ENCODE measurements at places on chromosomes 6 and 20.

DNA sequence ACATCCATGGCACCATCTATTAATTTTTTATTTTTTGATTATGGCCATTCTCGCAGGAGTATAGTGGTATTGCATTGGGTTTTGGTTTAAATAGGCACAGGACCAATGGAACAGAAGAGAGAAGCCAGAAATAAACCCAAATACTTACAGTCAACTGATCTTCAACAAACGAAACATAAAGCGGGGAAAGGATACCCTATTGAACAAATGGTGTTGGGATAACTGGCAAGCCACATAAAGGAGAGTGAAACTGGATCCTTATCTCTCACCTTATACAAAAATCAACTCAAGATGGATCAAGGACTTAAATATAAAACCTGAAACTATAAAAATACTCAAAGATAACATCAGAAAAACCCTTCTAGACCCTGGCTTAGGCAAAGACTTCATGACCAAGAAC is 25.3 kb upstream of the RUNX2 start:
- no peak for DNase-seq

GRCh38 chr6:33991610-33992009 is 154.3 kb downstream of the GRM4 start:
- DNase-seq, result no peak

DNA sequence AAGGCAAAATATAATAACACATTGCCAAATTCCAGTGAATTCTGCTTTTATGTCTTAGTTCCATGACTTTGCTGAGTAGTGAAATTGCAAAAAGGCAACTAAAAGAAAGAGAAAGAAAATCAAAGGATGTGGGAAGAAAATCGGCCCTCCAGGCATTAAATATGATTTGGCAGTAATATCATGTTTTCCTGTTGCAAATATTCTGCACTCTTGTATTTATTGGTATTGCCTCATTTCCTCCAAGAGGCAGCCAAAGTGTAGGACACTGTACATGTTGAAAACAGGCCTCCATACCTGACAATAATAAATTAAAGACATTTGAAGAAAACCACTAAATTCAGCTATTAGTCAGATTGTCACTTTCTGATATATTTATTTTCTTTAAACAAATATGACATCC is 460.0 kb upstream of the NOX3 start:
- DNase-seq, result no peak

DNA sequence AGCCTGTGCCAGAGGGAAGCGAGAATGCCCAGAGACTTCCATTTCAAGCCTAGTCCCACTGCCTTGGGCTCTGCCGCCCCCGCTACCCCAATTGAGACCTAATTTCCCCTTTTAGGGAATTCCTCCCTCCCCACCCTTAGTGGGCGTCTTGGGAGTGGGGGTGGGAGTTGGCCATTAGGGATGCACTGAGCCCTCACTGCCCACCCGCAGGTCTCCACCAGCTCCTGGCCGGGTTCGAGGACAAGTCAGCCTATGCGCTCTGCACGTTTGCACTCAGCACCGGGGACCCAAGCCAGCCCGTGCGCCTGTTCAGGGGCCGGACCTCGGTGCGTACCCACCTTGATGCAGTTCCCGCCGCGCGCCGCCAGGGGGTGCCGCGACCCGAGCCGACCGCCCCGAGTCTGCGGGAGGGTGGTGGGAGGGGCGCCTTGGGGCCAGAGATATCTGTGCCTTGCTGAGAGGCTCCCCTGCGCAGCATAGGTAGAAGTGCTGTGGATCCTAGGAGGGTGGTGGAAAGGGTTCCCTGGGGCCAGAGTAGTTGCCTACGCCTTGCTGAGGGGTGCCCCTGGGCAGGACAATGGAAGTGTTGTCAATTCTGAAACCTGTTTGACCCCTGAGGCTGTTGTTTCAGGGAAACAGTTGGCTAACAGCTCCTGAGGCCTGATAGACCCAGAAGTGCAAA is 9.2 kb downstream of the ITPA start:
- peak; percentile 24 for DNase-seq

DNA sequence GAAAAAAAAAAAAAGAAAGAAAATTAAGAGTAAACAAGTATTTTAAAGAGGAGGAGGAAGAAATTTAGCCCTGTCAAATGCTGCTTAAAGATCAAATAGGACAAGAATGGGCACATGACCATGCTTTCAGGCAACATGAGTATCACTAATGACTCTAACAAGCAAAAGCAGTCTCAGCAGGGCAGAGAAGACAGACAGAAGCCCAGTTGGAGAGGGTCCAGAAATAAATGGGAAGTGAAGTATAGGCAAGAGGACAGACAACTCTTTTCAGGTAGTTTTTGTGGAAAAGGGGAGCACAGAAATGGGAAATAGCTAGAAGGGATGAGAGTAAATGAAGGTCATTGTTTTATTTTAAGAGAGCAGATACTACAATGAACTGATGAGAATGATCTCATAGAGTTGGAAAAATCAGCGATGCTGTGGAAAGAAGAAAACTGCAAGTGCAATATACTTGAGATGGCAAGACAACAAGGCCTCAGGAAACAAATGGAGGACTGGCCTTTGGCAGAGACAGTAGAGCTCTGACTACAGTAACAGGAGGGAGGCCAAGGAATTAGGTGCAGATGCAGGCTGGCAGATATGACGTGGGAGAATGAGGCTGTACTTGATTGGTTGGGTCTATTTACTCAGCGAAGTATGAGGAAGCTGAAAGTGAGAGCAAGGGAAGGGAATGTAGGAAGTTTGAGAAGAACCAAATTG is 40.3 kb downstream of the KIF6 start:
- no peak for DNase-seq

- no peak for DNase-seq
These were observed 24.7 kb downstream of the CNKSR3 start for GRCh38 chr6:154485815-154486214.

DNA sequence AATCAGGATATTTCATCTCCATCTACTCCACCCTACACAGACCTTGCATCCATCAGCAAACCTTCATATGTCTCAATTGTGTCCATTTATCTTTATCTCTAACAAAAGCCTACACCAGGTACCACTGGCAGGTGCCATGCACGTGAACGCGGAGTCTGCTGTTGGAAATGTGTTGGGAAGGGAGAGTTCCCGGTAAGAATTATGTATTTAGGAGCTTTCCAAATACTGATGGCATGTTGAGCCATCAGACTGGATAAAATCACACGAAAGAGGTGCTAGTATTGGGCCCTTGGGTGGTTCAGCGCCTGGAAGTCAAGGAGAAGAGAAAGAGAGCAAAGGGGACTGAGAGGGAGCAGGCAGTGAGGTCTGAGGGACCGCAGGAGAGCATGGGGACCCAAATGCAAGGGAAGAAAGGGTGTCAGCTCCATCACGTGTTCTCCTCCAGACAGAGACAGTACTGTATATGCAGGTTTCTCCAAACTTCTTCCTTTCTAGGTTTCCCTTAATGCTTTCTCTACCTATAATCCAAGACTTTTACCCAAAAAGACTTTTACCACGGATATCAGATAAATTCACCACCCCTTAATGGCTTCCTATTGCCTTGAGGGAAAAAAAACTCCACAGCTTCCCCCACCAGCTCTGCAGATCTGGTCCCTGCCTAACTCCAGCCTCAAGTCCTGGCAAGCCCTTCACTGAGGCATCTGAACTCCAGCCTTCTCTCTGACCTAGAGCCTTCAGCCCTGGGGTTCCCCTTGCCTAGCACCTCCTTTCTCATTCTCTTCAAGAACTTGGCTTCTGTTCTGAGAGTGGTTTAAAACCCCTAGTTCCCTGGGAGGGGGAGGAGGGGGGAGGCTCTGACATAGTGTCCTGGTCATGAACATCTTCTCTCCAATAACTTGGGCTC is 4.8 kb upstream of the ZNF217 start:
- no peak for DNase-seq

- no peak for DNase-seq
These were observed 35.8 kb downstream of the CDC5L start for GRCh38 chr6:44423306-44423705.

DNA sequence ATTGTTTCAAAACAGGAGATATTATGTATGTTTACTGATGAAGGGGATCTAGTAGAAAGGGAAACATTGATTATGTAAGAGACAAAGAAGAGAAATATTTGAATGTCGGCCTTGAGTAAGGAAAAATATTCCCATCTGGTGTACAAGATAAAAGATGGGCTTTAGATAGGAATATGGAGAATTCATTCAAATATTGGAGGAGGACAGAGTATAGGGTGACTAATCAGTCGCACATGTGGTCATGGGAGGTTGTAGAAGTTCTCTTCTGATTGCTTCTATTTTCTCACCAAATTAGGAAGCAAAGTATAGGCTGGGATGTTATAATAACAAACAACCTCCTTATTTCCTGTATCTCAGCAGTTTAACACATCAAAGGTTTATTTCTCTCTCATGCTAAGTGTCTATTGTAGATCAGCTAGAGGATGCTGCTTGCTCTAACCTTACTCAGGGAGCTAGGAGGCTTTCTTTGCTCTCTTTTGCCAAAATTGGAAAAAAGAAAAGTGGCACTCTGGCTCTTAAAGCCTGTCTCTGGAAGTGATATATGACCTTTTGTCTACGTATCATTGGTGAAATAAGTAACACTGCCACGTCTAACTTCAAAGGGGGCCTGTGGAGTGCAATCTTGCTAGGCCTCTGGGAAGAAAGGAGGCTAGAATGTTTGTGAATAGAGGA is 1.2 kb upstream of the HDDC2 start:
- no peak for DNase-seq

DNA sequence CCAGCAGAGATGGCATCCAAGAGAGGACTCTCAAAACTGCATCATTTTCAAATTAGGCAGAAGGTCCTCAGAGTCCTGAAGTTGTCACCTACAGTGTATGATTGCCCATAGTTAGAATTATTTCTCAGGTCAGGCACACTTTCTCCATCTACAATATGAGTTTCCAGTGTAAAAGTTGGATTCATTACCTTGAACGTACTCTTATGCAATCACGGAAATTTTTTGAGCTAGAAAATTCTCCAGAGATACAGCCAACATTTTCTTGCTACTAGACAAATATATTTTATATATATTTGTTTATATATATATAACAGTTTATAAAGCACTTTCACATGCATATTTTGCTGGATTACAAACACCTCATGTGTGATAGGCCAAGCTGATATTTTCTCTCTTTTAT is 29.4 kb upstream of the SERPINB1 start:
- DNase-seq, result no peak

GRCh38 chr20:48629069-48629959 is 198.5 kb downstream of the PREX1 start:
- no peak for DNase-seq

DNA sequence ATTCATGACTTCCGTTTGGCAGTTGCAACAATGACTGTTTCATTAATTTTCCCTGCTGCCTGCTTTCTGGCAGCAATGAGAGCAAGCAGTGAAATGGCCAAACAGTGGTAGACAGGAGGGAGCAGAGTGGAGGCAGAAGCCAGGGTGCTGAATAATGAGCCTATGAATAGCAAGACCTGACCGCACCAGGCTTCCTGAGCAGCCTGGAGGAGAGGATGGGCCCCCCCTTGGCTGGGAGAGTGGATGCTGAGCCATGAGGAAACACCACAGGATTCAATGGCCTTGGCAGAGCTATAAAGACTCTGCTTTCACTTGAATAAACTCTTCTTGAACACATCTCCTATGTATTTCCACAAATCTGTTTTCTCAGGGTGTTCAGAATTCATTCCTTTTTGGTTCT is 68.1 kb upstream of the SNRPB2 start:
- no peak for DNase-seq

- DNase-seq, result no peak
These were observed 92.9 kb downstream of the GJA10 start for GRCh38 chr6:89987140-89987539.

DNA sequence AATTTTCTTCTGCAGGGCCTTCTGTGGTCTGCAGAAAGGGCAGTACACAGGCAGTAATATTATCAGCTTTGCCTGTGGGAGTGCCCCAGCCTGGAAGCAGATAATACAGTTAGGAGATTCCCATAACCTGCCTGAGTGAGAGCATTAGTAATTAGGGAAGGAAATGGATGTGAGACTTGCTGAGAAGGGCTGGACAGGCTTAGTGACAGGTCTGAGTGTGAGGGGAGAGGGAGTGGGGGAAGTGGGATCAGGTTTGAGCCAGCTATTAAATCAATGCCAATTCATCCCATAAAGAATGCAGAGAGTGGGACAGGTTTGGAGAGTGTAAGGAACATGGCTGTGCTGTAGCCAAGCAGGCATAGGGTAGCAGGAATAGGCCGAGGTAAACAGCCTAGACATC is 10.1 kb upstream of the CFAP206 start:
- DNase-seq, result no peak

- DNase-seq, result no peak
These were observed 402.5 kb downstream of the PLCB1 start for GRCh38 chr20:8534368-8535160.

- DNase-seq, result no peak
These were observed 459.9 kb downstream of the BCKDHB start for GRCh38 chr6:80566361-80566760.

DNA sequence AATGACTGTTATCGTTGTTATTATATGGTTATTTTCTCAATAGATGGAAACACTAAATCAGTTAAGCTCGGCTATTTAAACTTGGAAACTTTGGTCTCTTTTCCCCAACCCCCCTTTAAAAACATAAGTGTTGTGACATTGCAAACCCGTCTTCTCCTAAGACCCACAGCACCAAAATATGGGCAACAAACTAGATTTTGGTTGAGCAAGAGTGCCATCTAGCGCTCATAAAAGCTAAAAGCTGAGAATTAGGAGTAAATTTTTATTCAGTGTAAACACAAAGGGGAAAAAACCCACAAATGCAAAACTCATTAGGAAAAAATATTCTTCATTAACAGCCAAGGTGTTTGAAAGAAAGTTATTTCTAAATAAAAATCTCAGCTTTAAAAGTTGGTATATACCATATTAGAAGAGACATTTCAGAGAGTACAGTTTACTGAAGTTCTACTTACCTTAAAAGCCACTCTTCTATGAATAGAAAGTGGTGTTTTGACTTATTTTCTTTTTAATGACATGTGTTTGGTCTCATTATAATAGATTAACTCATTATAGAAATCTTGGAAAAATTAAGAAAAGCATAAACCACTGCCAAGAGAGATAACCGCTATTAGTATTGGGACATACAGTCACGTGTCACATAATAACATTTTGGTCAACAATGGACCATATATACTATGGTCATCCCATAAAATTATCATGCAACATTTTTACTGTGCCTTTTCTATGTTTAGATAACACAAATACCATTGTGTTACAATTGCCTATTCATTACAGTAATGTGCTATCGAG is 21.1 kb downstream of the SESN1 start:
- DNase-seq, result peak; percentile 61

- DNase-seq, result peak; percentile 1
These were observed 274.1 kb upstream of the MAP3K7 start for GRCh38 chr6:90860822-90861601.

Measured in NCI-H1694 treated with DMSO at 0.1 percent for 48 hours (cell line).